ENCODE measurements at places on chromosomes 5 and 9.

- DNase-seq = no peak
These were observed 247.1 kb upstream of the PRR16 start for GRCh38 chr5:120217001-120217400.

GRCh38 chr5:150274811-150275210 is 14.8 kb downstream of the CAMK2A start:
- no peak for DNase-seq

DNA sequence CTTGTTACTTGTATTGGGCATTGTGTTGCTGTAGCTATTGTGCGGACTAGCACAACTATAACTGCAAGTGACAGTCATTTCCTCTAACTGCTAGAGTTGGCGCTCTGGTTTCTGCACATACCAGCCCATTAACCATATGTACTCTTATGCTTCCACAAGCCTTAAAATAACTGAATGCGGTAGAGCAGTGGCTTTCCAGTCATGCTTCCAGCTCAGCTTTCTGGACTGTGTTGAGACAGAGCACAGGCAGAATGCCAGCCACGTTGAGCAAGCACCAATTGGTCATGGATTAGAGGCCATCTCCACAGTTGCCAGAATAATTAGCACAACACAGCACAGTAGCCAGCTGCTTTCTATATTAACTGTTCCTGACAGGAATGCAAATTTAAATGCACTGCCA is 12.2 kb downstream of the INVS start:
- DNase-seq = peak; percentile 98

GRCh38 chr9:86507212-86507630 is 153.0 kb upstream of the TUT7 start:
- no peak for DNase-seq

DNA sequence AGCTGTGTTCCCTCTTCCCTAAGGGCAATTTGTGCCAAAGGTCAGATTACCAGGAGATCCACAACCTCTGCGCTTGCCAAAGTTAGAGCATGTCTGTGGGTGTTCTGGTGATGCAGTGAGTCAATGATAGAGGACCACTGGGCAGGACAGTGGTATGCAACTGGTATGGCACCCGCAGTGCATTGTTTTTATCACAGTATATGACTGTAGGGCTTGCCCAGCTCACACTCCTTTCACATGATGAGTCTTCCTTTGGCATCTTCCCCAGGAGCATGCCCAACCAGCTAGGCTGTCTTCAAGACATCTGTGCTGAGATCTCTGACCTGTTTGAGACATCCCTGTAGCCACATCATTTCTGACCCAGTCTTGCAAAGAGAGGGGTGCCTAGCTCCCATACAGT is 1650.0 kb upstream of the CDH6 start:
- DNase-seq = no peak

- DNase-seq = no peak
These were observed 105.7 kb downstream of the DTWD2 start for GRCh38 chr5:118882666-118883065.

DNA sequence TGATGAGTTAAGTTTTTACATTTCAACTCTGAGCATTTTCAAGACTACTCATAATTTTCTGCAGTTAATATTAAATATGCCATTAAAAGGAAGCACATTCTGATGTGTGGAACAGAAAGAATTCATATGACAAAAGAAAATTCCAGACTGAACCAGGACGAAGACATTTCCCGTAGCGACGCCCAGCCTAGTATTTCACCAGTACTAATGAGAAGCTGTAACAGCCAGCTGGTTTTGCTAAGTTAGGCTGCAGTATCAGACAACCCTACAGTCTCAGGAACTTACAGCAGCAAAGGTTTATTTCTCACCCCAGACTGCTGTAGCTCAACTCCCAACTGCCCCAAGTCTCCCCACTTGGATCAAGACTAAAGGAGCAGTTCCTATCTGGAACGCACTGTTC is 91.6 kb downstream of the TMEM174 start:
- DNase-seq = no peak

GRCh38 chr5:130532786-130533185 is 628.5 kb downstream of the CHSY3 start:
- DNase-seq = no peak

DNA sequence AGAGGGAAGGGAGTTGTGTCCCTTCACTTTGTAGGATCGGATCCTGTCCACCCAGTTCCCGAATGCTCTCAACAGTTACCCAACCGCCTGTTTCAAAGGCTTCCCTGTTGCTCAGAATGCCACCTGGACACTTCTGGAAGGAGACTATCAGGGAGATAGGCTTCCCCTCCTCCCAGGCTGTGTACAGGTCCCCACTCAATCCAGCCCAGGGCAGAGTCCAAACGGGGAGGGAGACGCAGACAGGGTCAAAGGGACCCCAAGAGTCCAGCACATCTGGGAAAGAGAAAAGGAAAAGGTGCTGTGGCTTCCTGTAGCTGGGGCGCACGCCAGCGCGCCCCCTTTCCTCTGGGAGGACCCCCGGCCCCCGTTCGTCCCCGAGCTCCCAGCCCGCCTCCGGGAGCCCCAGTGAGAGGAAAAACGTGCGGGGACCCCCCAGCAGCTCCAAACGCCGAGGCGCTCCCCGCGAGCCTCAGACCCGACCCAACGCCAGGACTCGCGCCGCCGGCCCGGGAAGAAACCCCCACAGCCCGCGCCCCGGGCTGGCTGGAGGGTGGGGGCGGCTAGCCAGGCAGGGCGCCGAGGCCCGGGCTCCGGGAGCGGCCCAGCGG is 640 bp downstream of the SURF4 start:
- DNase-seq = peak; percentile 48

GRCh38 chr5:180873615-180874520 is 12.8 kb upstream of the ZFP62 start:
- DNase-seq = peak; percentile 44

- DNase-seq = no peak
These were observed 206.9 kb downstream of the COX7C start for GRCh38 chr5:86824637-86825036.

GRCh38 chr5:68446487-68446894 is 230.9 kb downstream of the PIK3R1 start:
- DNase-seq = no peak

- no peak for DNase-seq
These were observed 170.6 kb upstream of the MRPS30 start for GRCh38 chr5:44637916-44638869.

- no peak for DNase-seq
These were observed 6.1 kb upstream of the AP3B1 start for GRCh38 chr5:78300464-78301045.

GRCh38 chr5:116527582-116527981 is 47.0 kb downstream of the SEMA6A start:
- DNase-seq = no peak

DNA sequence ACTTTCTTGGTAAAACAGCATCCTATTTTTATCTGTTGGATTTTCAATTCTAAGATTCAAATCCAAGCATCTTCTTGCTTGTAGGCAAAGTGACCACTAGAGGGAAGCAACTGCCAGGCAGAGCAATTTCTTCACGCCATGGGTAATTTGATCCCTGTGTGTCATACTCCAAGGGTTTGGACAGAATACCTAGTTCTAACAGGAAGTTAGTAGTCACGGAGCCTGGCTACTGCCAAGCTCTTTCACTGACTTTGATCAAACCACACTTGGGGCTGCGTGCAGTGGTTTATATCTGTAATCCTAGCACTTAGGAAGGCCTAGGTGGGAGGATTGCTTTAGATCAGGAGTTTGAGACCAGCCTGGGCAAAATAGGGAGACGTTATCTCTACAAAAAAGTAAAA is 473.6 kb upstream of the TNC start:
- DNase-seq = peak; percentile 99

- DNase-seq = no peak
These were observed 458.0 kb upstream of the IZUMO3 start for GRCh38 chr9:25003686-25004085.
